Stimulated activated CD4-positive, alpha-beta T cell treated with anti-CD3 and anti-CD28 coated beads, TNF-alpha, amount 100 ng/mL, for 24 hours (primary cell): ENCODE measurements at places on chromosomes 7 and 10.
A peak's percentile ranks its signal among the peaks of the same experiment; 100 is the strongest.

- no peak for DNase-seq
These were observed 354.1 kb upstream of the SEMA3A start for GRCh38 chr7:84548366-84549365.

DNA sequence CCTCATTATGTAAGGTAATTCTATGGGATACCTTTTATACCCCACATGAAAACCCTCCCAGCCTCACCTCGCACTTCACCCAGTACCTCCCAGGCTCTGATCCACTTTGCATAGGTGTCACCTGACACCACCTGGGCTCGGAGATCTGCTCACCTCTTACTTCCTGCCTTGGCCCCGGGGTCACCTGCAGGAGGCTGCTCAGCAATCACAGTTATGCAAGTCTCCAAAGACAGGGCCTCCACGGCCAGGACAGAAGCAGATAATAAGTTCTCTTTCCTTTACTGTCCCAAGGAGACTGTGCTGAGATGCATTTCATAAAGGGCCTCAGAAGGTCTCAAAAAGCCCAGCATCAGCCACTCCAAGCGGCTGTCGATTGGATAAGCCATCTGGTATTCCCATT lies 112.4 kb upstream of the PPP2R2D start:
- DNase-seq, result no peak

GRCh38 chr10:48690791-48691660 lies 6.4 kb downstream of the WDFY4 start:
- no peak for DNase-seq

DNA sequence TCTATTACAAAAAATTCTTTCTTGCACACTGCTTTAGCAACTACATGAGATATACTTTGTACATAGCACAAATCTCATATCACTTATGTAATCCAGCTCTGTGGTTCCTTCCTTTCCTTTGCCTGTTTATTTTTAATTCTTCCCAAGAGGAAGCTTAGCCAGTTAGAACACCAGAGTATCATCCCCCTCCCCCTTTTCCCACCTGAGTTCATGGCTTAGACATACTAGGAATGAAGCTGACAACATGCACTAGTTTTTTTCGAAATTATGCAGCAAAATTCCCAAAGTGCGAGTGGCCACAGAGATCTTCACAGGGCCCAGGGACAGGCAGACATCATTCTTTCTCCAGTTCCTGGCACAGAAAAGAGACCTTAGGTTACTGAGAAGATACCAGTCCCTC lies 17.8 kb downstream of the CAV1 start:
- no peak for DNase-seq

- no peak for DNase-seq
These were observed 82.5 kb upstream of the PCBD1 start for GRCh38 chr10:70970830-70971229.

DNA sequence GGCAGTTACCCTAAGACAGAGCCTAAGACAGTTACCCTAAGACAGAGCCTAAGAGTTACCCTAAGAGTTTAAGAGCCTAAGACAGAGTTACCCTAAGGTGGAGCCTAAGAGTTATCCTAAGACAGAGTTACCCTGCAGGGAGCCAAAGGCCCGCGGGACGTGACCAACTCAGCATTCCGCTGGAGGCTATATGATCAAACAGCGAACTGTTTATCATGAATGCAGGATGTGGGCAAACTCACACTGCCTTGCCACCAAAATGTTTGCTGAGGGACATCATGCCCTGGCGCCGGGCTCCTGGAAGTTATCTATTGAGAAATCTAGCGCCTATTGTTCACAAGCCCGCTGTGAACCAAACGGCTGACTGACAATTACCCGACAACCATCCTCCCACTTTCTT lies 49.9 kb downstream of the BLVRA start:
- DNase-seq, result no peak

- DNase-seq, result peak; percentile 53
These were observed 940 bp upstream of the PSD start for GRCh38 chr10:102419269-102420180.

GRCh38 chr7:83696101-83696500 lies 47.2 kb upstream of the SEMA3E start:
- DNase-seq, result no peak

DNA sequence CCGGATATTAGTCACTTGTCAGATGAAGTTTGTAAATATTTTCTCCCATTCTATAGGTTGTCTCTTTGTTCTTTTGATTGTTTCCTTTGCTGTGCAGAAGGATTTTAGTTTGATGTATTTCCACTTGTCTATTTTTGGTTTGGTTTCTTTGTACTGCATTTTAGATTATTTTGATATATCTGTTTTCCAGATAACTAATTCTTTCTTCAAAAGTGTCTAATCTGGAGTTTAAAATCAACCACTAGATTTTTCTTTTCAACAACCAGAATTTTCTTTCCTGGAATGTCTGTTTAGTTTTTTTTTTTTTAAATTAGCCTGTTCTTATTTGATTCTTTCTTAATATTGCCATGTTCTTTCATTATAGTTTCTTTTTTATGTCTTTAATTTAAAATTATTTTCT lies 116.8 kb upstream of the INHBA start:
- no peak for DNase-seq

GRCh38 chr10:98609265-98609664 lies 162.5 kb upstream of the HPS1 start:
- DNase-seq, result no peak

DNA sequence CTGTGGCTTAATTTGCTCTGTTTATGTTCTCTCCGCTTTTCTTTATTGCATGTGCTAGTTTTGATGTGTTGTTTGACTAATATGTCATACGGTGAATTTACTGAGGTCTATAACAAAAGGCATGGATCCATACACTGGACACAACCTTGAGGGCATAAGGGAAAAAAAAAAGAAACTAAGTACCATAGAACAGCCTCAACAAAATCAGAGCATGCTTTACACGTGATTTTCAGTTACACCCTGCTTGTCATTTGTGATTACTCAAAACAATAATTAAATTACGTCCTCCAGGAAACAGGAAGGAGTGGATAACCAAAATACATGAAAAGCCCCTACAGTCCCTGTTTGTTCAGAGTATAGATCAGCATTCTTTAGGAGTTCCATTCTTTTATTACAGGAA lies 150.5 kb downstream of the CRPPA start:
- DNase-seq, result no peak

GRCh38 chr10:84477398-84478128 lies 149.2 kb downstream of the CCSER2 start:
- DNase-seq, result no peak

- no peak for DNase-seq
These were observed 1.5 kb downstream of the AQP1 start for GRCh38 chr7:30912986-30913811.

GRCh38 chr7:88314061-88314491 lies 7.4 kb upstream of the STEAP4 start:
- no peak for DNase-seq

- no peak for DNase-seq
These were observed 55.4 kb upstream of the MXI1 start for GRCh38 chr10:110151971-110152370.

GRCh38 chr7:46285878-46286277 lies 364.8 kb upstream of the IGFBP3 start:
- DNase-seq, result no peak

GRCh38 chr7:109131141-109131540 lies 561.5 kb downstream of the DNAJB9 start:
- no peak for DNase-seq

- DNase-seq, result no peak
These were observed 73.0 kb upstream of the LRRC4 start for GRCh38 chr7:128104108-128104742.

- DNase-seq, result no peak
These were observed 17.7 kb downstream of the FRG2B start for GRCh38 chr10:133608855-133609254.
